Spleen (tissue), 13 donors: ENCODE measurements at places on chromosomes 2 and 18. TPM values are rescaled to one million over a fixed set of nuclear protein-coding genes. Genes with fewer than 3 reads are reported as not detected.

The LOXHD1 gene
- 0.13 TPM for polyA plus RNA-seq

GRCh38 chr2:70509565-70509964, 44.1 kb downstream of the TGFA start:
- no peak for DNase-seq

DNA sequence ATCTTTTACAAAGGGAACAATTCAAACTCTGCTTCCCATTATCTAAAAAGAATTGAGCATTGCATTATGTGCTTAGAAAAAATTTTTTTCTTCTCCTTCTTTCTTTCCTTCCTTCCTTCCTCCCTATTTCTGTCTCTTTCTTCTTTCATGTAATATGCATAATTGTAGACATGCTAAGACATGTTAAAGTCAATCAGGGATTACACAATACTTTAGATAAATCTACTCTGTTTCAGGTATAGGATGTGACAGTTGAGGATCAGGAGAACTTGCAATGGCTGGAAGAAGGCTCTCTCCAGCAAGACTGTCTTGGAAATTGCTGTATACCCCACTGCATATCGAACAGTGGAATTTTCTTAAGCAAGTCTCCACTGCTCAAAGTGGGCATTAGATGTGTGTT, 9.0 kb upstream of the SPAG16 start:
- DNase-seq = no peak

- no peak for DNase-seq
These were observed 20.4 kb upstream of the SANBR start for GRCh38 chr2:61045226-61045625.

The ZNF385B gene
- polyA plus RNA-seq = 0.03 TPM

DNA sequence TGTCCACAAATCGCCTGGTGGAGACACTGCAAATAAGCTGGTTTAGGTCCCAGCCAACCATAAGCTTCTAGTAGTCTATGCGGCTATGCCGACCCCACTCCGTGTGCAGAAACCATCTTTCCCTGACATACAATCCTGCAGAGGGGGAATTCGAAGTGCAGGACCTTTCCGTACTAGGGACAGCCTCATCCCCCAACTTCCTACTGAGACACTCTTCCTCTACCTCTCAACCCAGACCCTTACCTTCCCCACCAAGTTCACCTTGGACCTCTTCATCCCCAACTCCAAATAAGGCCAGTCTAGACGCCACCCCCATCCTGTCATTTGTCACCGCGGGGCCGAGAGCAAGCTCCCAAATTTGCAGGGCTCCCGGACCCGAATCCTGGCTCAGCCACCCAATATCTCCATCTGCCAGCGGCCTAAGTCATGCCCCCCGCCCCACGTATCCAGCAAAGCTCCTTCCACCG, 496 bp downstream of the SUCLG1 start:
- DNase-seq = no peak

- no peak for DNase-seq
These were observed 44.5 kb downstream of the TXNL1 start for GRCh38 chr18:56593906-56594305.

DNA sequence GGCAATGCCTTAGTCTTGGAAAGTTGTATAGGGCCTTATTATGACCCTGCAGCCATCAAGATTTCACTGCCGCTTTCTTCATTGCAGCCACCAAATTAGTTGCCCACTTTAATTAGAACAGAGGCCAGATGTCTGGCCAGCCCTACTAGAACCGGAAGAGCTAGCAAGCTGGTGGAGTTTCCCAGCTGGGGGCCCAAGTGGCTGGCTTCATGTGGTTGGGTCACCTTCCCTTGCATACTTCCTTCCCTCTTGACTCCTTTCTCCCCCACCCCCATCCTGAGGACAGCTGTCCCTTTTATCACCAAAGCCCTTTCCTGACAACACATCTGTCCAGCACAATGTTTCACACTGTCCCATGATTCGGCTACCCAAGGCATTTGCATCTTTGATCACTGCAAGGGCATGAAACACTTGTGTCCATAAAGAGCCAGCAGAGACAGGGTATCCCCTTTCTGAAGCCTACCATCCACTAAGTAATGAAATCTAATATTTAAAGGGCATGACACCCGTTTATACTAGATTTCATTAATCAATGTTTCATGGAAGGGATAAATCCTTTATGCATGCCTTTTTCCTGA, 187.2 kb downstream of the BCL11A start:
- DNase-seq = no peak

- no peak for DNase-seq
These were observed 117.1 kb upstream of the KLHL14 start for GRCh38 chr18:32889615-32890593.

- DNase-seq = no peak
These were observed 191.4 kb downstream of the SPP2 start for GRCh38 chr2:234241656-234242458.
